Kidney (tissue), 22 donors: ENCODE measurements at places on chromosomes 12 and 14. TPM values are rescaled to one million over a fixed set of nuclear protein-coding genes. Genes with fewer than 3 reads are reported as not detected.

BEGAIN gene
- total RNA-seq = 1.4 TPM

NR1H4 gene
- total RNA-seq = 42.2 TPM

DNA sequence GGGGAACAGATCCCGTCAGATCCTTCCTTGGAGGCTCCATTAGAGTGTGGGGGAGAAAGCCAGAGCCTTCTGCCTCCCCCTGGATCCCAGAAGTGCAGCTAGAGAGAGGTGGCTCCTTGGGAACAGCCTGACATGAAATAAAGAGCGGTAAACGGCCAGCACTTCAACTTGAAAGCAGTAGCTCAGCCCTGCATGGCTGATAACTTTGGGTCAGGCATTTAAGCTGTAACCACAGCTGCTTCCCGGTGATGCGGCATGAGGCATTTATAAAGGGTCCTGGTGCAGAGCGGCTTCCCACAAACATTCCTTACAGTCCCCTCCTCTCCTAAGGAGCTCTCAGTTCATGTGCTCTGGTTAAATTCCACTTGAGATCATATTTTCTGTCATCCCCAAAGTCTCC, 960.3 kb downstream of the VRK1 start:
- no peak for DNase-seq

DNA sequence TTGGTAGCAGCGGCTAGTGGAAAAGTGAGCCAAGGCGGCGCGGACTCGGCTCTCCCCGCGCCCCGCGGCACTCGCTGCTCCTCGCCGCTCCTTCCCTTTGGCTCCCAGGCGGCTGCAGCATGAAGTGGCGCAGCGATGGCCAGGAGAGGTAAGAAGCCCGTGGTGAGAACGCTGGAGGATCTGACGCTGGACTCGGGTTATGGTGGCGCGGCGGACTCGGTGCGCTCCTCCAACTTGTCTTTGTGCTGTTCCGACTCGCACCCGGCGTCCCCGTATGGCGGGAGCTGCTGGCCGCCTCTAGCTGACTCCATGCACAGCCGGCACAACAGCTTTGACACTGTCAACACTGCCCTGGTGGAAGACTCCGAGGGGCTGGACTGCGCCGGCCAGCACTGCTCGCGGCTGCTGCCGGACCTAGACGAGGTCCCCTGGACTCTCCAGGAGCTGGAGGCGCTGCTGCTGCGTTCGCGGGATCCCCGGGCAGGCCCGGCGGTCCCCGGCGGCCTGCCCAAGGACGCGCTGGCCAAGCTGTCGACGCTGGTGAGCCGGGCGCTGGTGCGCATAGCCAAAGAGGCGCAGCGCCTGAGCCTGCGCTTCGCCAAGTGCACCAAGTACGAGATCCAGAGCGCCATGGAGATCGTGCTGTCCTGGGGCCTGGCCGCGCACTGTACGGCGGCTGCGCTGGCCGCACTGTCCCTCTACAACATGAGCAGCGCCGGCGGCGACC, 225.6 kb upstream of the CRY1 start:
- peak; percentile 54 for DNase-seq

GRCh38 chr14:30974628-30975027, 50.8 kb upstream of the AP4S1 start:
- no peak for DNase-seq

GRCh38 chr12:116524964-116525379, 34.2 kb upstream of the MAP1LC3B2 start:
- DNase-seq = peak; percentile 12
